ENCODE measurements at places on chromosomes 2 and 18.

GRCh38 chr18:13258921-13259320 lies 40.4 kb downstream of the LDLRAD4 start:
- no peak for DNase-seq

GRCh38 chr2:65605743-65606058 lies 173.3 kb upstream of the SPRED2 start:
- DNase-seq = no peak

- no peak for DNase-seq
Measured at GRCh38 chr2:29281086-29281915, 166.1 kb downstream of the CLIP4 start.

GRCh38 chr2:120134263-120134662 lies 88.9 kb downstream of the TMEM185B start:
- DNase-seq = no peak

- DNase-seq = no peak
Measured at GRCh38 chr2:45334205-45334604, 276.9 kb downstream of the SRBD1 start.

GRCh38 chr2:112725545-112726457 lies 5.0 kb downstream of the NT5DC4 start:
- no peak for DNase-seq

- no peak for DNase-seq
Measured at GRCh38 chr2:101047075-101047766, 45.1 kb downstream of the RPL31 start.

DNA sequence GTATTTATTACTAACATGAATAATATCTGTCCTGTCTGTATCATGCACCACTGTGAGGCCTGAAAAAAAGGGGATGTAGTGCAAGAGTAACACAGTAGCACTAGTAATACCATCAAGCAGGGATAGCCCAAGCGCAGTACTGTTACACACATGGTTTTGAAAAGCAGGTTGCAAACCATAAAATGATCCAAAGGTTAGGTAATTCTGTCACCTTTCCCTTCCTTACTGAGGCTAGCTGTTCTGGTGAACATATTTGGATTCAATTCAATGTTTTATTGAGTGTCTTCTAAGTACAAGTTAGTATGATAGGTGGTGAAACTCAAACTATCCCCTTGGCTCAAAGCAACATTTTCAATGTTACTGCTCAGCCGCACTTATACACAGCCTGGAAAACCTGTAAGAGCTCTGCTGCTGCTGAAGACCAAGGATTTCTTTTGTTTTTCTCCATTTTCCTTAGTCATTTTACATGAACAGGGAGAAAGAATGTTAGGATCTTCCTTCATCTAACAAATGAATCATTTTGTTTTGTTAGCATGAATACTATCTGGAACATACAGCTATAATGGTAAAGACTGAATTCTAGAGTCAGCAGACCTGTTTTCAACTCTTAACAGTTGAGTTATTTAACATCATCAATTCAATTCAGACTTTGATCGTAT lies 102.5 kb upstream of the ITPRID2 start:
- DNase-seq = no peak

- DNase-seq = no peak
Measured at GRCh38 chr2:134919341-134920210, 954 bp downstream of the CCNT2 start.

GRCh38 chr2:75130171-75130570 lies 69.1 kb downstream of the TACR1 start:
- DNase-seq = no peak

- DNase-seq = no peak
Measured at GRCh38 chr2:897091-897490, 53.6 kb upstream of the SNTG2 start.

DNA sequence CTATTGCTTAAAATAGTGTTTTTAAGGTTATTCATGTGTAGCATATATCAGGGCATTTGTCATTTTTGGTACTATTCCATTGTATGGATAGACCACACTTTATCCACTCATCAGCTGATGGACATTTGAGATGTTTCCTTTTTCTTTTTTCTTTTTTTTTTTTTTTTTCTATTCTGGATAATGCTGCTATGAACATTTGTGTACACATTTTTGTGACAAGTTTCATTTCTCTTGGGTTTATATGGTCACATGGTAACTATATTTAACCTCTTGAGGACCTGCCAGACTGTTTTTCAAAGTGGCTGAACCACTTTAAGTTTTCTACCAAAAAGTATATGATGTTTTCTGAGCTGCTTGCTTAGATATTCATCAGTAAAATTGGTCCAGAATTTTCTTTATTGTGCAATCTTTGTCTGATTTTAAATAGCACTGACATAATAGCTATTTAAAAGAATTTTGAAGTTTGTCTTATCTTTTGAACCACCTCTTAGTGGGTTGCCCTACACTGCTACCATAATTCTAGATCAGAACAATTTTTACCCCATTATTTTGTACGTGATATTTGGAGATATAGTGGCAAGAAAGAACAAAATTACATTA lies 219.4 kb upstream of the SIX3 start:
- no peak for DNase-seq

DNA sequence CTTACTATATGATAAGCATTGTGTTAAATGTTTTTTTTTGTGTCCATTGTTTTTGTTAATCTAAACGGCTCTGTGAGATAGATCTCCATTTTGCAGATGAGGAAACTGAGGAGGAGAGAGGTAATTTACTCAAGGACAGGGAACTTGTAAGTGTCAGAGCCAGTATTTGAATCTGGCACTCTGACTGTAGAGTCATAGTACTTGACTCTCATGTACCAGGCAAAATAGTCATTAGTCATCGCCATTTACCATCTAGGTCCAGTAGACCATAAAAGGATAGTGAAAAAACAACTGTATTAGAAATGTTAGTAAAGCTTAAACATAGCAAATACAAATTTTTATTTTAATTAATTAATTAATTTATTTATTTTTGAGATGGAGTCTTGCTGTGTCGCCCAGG lies 4.8 kb downstream of the PSMD14 start:
- no peak for DNase-seq

DNA sequence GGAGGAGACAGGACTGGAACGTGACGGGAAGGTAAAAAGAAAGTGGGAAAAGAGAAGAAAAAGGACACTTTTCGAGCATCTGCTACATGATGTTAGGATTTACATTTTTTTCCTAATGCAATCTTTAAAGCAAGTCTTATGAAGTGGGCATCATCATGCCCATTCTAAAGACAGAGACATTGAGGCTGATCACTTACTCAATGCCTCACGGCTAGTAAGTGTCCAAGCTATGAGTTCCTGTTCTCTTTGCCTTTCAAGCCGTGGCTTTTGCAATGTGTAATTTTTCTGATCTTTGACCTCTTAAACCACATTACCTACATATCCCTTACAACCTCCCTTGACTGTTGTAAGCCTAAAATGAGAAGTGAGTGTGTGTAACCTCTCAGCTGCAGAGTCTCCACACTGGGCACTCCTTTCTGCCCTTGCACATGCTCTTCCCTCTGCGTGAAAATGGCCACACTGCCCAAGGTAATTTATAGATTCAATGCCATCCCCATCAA lies 649.2 kb downstream of the RNF144A start:
- no peak for DNase-seq

DNA sequence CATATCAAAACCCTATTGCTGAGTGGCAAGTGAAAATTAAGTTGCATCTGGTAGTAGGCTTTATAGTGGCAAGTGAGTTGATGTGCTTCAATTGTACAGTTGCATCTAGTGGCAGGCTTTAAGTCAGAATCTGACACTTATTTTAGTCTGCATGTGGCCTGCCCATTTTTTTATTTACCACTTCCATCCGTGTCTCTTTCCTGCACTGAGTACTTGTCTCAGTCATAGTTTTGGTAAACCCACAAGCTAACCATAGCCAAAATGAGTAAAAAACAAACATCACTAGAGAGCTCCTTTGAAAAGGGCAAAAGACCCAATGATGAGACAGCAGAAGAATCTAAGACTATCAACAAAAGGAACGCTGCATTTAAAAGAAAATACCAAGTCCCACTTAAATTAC lies 96.0 kb upstream of the CRACDL start:
- no peak for DNase-seq

GRCh38 chr2:59174536-59175243 lies 933.6 kb upstream of the FANCL start:
- DNase-seq = no peak

GRCh38 chr2:70966681-70967080 lies 11.7 kb upstream of the ANKRD53 start:
- DNase-seq = no peak

DNA sequence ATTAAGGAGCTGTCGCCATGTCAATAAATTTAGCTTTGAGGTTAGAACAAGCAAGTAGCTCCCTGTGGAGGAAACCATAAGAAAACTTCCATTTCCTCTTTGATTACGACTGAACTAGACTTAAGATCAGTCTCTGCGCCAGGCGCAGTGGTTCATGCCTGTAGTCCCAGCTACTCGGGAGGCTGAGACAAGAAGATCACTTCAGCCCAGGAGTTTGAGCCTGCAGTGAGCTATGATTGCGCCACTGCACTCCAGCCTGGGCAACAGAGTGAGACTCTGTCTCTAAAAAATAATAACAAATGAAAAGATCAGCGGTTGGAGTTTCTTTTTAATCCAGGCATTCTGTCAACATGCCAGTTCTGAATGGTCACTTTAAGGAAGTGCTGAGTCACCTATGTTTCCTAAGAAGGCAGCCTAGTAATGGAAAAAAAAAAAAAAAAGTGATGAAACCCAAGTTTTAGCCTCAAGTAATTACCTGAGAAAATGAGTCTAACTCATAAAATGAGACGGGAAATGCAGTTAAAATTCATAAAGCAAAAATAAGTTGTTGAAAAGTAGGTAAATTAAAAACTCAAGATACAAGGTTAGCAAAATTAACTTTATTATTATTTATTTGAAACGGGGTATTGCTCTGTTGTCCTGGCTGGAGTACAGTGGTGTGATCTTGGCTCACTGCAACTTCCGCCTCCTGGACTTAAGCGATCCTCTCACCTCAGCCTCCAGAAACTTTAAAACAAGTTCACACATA lies 10.2 kb downstream of the C18orf32 start:
- no peak for DNase-seq

DNA sequence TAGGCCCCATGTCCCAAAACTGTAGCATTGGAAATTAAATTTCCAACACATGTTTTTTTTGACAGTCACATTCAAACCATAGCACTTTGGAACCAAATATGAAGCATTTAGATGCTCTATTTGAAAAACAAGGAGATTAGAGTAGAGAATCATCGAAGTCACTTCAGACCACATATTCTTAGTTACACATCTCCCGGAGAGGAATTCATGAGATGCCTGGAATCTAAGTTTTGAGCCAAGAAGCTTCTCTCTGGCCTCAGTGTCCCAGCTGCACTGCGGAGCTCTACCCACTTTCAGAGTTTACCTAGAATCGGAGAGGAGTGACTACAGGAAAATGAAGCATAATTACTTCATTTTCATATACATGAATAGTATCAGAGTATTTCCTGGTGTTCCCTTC lies 385.9 kb downstream of the TNS1 start:
- DNase-seq = no peak

GRCh38 chr2:122055521-122055931 lies 300.1 kb downstream of the TSN start:
- no peak for DNase-seq

- DNase-seq = no peak
Measured at GRCh38 chr2:239302083-239302807, 98.6 kb downstream of the HDAC4 start.

- DNase-seq = no peak
Measured at GRCh38 chr2:119864318-119864717, 104.6 kb downstream of the PTPN4 start.

GRCh38 chr18:12317664-12318333 lies 9.8 kb downstream of the TUBB6 start:
- no peak for DNase-seq

- DNase-seq = no peak
Measured at GRCh38 chr18:28161608-28162599, 15.0 kb downstream of the CDH2 start.

DNA sequence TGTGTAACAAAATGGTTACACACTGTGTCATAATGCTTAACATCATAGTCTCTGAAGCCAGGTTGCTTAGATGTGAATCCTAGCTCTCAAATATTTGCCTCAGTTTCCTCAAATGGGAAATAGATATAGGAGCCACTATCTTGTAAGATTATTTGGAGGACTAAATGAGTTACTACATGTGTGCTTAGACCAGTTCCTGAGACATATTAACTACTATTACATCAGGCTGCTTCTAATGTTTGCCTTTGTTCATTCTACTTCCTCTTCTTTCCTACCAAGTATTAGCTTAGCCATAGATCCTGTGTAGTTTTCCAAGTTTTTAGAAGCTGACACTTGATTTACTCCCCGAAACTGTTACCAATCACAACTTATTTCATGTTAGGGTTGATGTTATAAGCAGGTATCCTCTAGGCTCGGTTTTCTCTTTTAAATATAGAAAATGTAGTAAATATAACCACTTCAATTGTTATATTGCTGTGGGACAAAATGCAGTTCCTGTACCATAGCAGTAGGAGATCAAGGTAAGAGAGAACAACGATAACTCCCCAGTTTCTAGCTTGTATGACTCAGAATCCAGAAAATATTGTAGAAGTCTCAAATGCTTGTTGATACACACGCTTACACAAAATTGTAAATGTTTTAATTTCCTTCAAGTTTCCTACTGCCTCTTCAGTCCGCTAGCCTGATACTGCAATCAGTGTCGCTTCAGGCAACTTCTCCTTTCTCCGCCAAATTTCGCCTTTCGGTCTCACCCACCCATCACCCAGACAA lies 751 bp upstream of the DNAJC10 start:
- DNase-seq = no peak

DNA sequence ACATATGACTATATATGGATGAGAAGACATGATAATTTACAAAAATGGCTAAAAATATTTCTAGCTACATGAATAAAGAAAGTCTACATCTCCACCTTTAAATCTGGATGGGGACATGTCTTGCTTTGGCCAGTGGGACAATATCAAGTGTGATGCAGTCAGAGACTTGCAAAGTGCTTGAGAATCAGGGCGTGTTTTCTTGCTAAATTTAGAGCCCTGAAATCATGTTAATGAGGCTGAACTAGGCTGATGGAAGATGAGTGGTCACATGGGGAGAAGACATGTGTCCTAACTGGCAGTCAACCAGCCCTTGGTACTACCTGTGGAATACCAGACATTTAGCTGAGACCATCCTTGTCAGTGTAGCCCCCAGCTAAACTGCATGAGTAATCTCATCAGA lies 278.5 kb upstream of the RGPD4 start:
- DNase-seq = no peak

- no peak for DNase-seq
Measured at GRCh38 chr2:235083822-235084221, 132.0 kb downstream of the SH3BP4 start.

GRCh38 chr2:138105358-138105757 lies 141.1 kb downstream of the HNMT start:
- DNase-seq = no peak

- DNase-seq = no peak
Measured at GRCh38 chr2:70475266-70475665, 78.4 kb downstream of the TGFA start.

DNA sequence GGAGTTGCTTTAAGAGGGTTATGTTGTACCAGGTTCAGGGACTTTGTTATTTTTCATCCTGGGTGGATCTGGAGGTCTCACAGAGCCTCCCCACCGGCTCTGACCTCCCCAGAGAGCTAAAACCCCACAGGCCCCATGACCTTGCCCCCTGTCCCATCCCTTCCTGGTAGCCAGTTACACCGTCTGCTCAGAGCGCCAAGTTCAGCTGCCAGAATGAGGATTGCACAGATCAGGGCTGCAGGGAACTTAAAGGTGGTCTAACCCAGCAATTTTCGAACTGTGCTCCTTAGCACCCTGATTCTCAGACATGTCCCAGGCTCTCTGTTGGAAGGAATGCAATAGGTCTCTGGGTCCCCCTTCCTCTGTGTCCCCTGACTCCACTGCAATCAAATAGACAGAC lies 32.1 kb downstream of the ATOH8 start:
- no peak for DNase-seq
